ENCODE measurements at places on chromosomes 2 and 18. TPM values are rescaled to one million over a fixed set of nuclear protein-coding genes. Genes with fewer than 3 reads are reported as not detected.

DNA sequence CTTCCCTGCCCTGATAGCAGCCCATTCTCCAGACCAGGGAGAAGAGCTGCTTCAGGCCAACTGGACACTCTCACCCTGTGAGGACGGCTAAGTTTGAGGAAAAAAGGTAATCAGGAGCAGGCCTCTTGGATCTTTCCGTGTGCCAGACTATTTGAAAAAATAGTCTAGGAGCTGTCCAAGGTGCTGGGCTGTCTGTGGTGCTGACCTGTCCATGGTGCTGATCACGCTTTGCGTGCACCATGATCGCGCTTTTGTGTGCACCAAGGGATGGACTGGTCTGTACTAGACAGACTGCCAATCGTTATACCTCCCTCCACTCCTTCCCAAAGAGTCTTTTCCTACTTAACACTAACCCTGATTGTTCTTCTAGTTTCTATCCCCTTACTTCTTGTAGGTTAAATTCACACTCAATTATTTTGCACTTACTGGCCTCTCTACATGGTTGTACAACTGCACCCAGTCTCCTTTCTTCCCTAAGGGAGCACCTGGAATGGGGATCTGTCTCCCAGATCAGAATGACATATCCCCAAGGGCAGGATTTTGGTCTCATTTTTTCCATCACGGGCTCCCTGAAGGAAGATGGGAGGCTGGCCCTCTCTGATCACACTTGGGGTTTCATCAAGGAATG lies 295.4 kb downstream of the CELF4 start:
- H3K27ac ChIP-seq = no peak overlapping the region
- no peaks in the 10 kb centered on the region for H3K4me1 ChIP-seq
- peaks cover 9% of the 10 kb centered on the region for H3K27me3 ChIP-seq
- peak; percentile 38 for DNase-seq
- no peak overlapping the region for H3K4me3 ChIP-seq
- H3K36me3 ChIP-seq = no peaks in the 10 kb centered on the region

AOX1 gene
- 0.23 TPM for total RNA-seq

DNA sequence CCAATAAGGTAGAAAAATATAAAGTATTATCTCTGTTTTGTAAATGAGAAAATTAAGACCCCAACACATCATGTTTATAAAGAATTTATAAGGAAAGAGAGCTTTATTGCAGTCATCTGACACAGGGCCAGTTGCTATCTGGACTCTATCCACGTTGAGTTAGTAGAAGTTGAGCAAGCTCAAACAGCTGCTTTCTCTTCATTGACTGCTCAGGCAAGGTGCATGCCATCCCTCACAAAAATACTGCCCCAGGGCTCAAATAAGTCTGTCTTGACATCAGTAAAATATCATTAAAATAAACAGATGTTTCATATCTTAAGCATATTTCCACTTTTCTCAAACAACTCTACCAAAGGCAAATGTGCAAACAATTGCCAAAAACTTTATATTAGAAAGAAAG lies 14.8 kb downstream of the COL5A2 start:
- DNase-seq = no peak
- H3K27me3 ChIP-seq = no peaks in the 10 kb centered on the region
- no peak overlapping the region for H3K4me3 ChIP-seq
- H3K4me1 ChIP-seq = peaks cover 14% of the 10 kb centered on the region
- no peak overlapping the region for H3K27ac ChIP-seq

GRCh38 chr2:168816369-168816768 lies 13.9 kb downstream of the NOSTRIN start:
- peaks cover 8% of the 10 kb centered on the region for H3K4me1 ChIP-seq
- no peak for DNase-seq
- H3K4me3 ChIP-seq = no peak overlapping the region
- no peaks in the 10 kb centered on the region for H3K36me3 ChIP-seq
- H3K27ac ChIP-seq = no peak overlapping the region

GRCh38 chr2:65605058-65605742 lies 172.8 kb upstream of the SPRED2 start:
- no peak overlapping the region for H3K4me3 ChIP-seq
- peaks cover 19% of the 10 kb centered on the region for H3K27me3 ChIP-seq
- DNase-seq = no peak
- H3K27ac ChIP-seq = no peak overlapping the region

DNA sequence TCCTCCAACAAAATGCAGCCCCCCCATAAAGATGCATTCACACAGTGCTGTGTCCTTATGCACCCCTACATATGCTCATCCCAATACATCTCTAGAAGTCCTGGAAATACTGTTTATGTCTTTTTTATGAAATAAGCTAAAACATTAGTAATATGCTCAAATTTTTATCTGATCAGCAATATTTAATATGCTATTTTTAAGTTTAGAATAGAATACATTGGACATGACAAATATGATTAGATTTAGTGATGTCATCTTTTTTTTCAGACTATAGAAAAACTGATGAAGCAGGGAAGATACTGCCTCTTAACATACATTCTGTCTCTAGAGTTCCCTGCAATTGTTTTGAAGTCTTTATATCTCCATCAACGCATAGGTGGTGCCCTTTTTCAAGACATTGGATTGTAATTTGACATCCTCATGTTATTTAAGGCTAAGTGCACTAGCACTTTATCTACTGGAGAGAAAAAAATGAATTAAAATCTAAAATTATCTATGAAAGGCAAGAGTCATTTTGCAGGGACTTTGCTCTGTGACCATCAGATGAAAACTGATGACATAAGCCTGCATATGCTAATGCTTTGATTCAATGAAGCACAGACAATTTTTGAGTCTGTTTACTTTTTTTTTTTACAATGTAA lies 395.3 kb downstream of the LPIN1 start:
- H3K27me3 ChIP-seq = peaks cover 5% of the 10 kb centered on the region
- H3K36me3 ChIP-seq = no peaks in the 10 kb centered on the region
- no peak overlapping the region for H3K27ac ChIP-seq
- no peak overlapping the region for H3K4me3 ChIP-seq
- no peak for DNase-seq

DNA sequence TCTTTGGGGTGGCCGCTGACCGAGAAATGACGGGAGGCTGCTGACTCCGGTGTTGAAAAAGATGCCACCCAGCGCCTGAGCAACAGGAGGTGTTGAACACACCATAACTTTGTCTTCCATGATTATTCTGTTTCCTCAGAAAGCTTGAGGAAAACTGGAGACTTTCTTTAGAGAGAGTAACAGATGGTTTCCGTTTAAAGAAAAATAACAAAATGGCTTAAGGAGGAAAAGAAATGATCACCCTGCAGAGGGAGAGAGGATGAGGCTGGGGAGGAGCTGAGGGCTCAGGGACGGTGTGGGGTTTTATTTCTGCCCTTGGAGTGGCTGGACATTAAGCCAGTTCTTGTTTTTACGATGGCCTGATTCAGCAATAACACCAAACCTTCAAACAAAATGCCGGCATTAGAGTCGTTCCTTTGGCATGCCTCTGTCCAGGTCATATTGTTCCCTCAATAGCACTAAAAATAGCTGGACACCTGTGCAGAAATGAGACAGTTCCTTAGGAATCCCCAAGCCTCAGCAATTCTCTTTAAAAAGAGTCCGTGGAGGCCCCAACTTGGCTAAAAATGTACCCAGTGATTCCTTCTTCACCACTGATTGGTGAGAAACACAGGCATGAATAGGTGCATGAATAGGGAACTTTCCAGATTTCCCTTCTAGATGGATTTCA lies 182.4 kb downstream of the ALPK2 start:
- no peak overlapping the region for H3K4me3 ChIP-seq
- peaks cover 2% of the 10 kb centered on the region for H3K27me3 ChIP-seq
- H3K4me1 ChIP-seq = no peaks in the 10 kb centered on the region
- no peaks in the 10 kb centered on the region for H3K36me3 ChIP-seq

AGXT gene
- total RNA-seq = not detected

DNA sequence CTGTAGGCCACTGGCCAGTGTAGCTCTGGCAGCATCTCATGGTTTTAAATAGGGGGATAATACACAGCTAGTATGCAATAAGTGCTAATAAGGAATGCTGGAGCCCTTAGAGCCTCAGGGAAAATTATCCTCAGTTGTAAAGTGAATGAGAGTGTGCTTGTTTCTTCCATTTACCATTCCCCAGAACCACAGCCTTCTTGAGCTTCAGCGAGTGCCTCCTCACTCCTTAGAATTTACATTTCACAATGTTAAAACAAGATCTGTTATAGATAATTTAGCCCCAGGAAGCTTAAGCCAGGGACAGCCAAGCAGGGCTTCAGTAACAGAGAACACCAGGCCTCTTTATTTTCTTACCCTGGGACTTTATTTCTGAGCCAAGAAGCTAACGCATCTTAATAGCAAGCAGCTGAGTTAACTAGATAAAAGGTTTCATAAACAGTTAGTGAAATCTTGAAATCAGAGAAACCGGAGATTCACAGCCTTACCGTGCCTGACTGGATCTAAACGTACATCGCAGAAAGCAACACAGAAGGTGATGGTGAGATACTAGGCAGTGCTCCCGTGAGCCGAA lies 535.2 kb downstream of the TDRD15 start:
- H3K36me3 ChIP-seq = no peaks in the 10 kb centered on the region

DNA sequence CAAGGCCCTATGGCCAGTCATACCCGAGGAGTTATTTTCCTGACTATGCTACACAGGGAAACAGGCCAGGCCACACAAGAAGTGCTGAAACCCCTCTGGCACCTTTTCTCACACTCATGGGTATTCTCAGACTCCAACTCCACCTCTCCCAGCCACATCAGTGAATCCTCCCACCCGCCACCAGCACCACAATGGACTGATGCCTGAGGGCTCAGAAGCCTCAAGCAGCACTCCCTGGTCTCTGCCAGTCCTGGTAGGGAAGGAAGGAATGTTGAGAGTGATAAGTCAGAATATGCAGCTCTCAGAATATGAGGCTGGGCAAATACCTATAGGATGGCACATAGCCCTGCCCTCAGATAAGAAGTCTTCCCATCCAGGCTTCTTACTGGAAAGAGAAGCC lies 391.1 kb downstream of the ALK start:
- DNase-seq = no peak
- no peak overlapping the region for H3K27ac ChIP-seq
- no peaks in the 10 kb centered on the region for H3K4me1 ChIP-seq
- H3K36me3 ChIP-seq = no peaks in the 10 kb centered on the region
- H3K27me3 ChIP-seq = no peaks in the 10 kb centered on the region
- no peak overlapping the region for H3K4me3 ChIP-seq

GRCh38 chr2:28393114-28393836 lies 617 bp downstream of the FOSL2 start:
- H3K4me3 ChIP-seq = peak overlapping the region; percentile 77
- no peaks in the 10 kb centered on the region for H3K36me3 ChIP-seq
- peak overlapping the region; percentile 95 for H3K27ac ChIP-seq
- H3K4me1 ChIP-seq = peaks cover 31% of the 10 kb centered on the region
- DNase-seq = peak; percentile 56

GRCh38 chr18:45415614-45416013 lies 199.7 kb upstream of the SLC14A2 start:
- H3K36me3 ChIP-seq = no peaks in the 10 kb centered on the region
- no peak overlapping the region for H3K27ac ChIP-seq
- no peaks in the 10 kb centered on the region for H3K4me1 ChIP-seq

DNA sequence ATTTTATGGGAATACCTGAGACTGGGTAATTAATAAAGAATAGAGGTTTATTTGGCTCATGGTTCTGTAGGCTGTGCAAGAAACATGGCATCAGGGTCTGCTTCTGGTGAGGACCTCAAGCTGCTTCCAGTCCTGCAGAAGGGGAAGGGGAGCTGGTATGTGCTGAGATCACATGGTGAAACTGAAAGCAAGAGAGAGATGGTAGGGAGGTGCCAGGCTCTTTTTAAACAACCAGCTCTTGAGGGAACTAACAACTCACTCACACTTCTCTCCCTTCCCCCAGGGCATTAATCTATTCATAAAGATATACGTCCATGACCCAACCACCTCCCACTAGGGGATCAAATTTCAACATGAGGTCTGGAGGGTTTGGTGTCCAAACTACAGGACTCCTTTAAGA lies 40.1 kb downstream of the AGPS start:
- H3K36me3 ChIP-seq = peaks cover 8% of the 10 kb centered on the region
- H3K4me3 ChIP-seq = no peak overlapping the region
- H3K27ac ChIP-seq = no peak overlapping the region
- DNase-seq = no peak
- H3K27me3 ChIP-seq = no peaks in the 10 kb centered on the region

DNA sequence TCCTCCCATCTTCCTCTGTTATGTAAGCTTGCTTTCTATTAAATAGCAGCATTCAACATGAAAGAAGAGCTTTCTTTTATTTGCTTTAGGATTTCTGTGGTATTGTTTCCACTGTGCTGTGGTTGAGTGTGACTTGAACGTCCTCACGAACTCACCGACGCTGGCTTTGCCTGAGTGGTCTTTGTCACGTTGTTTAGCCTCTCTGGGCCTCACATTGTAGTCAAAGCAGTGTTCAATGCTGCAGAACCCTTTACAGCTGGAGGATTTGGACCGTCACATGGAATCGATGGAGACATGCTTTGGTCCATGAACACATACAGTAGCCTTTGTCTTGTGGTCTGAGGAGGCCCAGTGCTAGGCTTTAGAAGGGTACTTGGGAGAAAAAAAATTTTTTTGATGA lies 66.3 kb downstream of the TANC1 start:
- peaks cover 34% of the 10 kb centered on the region for H3K4me1 ChIP-seq
- DNase-seq = no peak
- H3K4me3 ChIP-seq = no peak overlapping the region
- H3K27me3 ChIP-seq = no peaks in the 10 kb centered on the region
- H3K27ac ChIP-seq = no peak overlapping the region

- peaks cover 3% of the 10 kb centered on the region for H3K36me3 ChIP-seq
- no peak overlapping the region for H3K27ac ChIP-seq
- no peak for DNase-seq
- H3K27me3 ChIP-seq = no peaks in the 10 kb centered on the region
- H3K4me1 ChIP-seq = no peaks in the 10 kb centered on the region
- no peak overlapping the region for H3K4me3 ChIP-seq
These were observed 98.4 kb downstream of the UXS1 start for GRCh38 chr2:106095478-106096298.

DNA sequence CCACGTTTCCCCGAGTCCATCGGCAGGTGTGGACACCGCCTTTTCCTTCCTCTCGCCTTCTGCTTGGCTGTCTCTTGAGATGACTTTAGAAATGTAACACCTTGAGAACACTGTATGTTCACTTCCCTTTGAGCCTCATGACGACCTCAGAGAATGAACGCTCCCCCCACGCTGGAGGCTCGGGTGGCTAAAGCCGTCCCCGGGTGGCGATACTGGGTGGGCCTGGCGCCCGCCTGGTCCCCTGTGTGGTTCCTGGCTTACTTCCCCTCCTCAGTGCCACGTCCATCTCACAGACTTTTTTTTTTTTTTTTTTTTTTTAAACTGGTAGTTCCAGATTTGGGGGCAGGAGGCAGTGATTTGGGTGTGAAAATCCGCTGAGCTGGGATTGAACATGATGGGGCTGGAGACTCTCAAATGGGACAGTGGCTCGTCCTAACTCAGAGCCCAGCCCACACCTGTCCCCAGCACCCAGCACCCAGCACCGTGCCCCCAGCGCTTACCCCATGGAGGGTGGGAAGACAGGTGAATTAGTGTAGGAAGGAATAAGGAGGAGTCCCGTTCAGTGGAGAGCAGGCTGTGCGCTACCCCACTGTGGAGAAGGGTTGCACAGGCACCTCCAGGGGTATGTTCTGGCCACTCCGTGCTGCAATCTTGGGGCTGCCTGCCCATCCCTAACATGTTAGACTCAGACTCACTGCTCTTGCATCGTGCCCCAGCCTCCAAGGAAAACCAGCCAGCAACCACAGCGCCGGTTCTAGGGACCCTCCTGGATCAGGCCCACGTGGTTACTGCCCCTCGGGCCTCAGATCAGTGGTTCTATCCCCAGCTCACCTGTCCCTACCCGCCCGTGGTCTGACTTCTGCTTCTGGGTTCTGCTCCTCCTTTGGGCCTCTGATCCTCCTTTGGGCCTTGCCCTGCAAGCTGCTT lies 174.0 kb downstream of the ASB1 start:
- H3K27ac ChIP-seq = no peak overlapping the region
- no peak overlapping the region for H3K4me3 ChIP-seq
- H3K27me3 ChIP-seq = no peaks in the 10 kb centered on the region
- no peak for DNase-seq

GRCh38 chr18:50131591-50131990 lies 63.4 kb downstream of the MYO5B start:
- no peaks in the 10 kb centered on the region for H3K4me1 ChIP-seq
- no peak overlapping the region for H3K4me3 ChIP-seq
- no peak for DNase-seq
- no peaks in the 10 kb centered on the region for H3K27me3 ChIP-seq
